ELR (cell line): ENCODE measurements at places on chromosomes 12 and 14.

- no peak for DNase-seq
Observed at GRCh38 chr14:85178864-85179263, 351.1 kb upstream of the FLRT2 start.

- no peak for DNase-seq
Observed at GRCh38 chr12:89372584-89373370, 20.5 kb upstream of the DUSP6 start.

DNA sequence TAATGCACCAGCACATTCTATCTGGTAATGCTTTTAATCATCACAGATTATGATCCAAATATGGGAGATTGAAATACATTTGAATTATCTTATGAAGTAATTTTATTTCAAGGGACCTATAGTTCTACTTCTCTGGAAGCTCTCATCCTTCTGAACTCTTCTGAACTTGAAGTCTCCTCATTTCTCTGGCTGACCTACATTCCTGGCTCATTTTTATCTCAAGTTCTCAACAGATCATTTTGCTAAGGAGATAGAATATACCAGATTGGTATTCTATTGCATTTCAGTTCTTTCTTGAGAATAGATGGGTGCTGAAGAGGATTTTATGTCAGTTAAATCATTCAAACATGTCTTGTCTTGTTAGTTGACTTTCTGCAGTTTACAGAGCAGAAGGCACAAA is 7.9 kb downstream of the HMGA2 start:
- no peak for DNase-seq

- no peak for DNase-seq
Observed at GRCh38 chr12:58841058-58841798, 79.1 kb downstream of the LRIG3 start.

- no peak for DNase-seq
Observed at GRCh38 chr12:6272300-6273204, 37.9 kb upstream of the PLEKHG6 start.

- DNase-seq, result no peak
Observed at GRCh38 chr14:55641954-55642353, 61.9 kb downstream of the KTN1 start.
